ENCODE measurements at places on chromosomes 13 and 19.
A peak's percentile ranks its signal among the peaks of the same experiment; 100 is the strongest.

- no peak for DNase-seq
These were observed 786.4 kb upstream of the SLITRK1 start for GRCh38 chr13:84668637-84669036.

- no peak for DNase-seq
These were observed 12.1 kb upstream of the CEACAM3 start for GRCh38 chr19:41784312-41784711.

DNA sequence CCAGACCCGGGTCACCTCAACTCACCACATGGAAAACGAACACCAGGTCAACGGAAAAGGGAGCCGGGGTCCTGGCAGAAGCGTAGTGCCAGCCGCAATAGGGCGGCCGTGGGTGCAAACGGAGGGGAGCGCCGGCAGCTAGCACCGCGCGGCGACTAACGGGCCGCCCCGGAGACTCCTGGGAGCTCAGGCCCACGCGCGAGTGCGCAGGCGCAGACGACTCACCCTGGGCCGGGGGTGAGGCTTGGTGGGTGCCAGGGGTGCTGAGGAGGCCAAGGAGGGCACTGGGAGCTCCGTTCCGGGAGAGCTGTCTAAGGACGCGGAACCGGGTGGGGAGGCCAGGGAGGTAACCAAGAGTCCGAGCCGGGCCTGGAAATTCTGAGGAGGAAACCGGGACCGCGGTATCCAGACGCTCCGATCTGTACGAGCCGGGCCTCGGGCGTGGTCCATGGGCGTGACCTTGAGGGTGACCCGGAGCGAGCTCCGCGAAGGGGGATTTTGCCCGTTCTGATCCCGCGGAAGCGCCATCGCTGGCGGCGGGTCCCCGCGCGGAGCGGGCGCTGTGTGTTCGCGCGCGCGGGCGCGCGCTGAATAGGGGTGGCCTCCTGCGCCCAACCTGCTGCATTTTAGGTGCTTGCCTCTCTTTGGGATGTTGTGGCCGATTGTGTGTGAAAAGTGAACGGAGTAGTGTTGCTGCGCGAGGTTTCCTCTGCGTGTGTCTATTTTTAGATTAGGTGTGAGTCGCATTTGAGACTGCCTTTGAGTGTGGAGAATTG is at the start of gene ZNF382:
ZNF382 (plus strand) TSS at position 213 of the 776 bp plus-strand sequence. CDS start 4,602 bp downstream, outside the sequence.
- DNase-seq, result peak; percentile 2

DNA sequence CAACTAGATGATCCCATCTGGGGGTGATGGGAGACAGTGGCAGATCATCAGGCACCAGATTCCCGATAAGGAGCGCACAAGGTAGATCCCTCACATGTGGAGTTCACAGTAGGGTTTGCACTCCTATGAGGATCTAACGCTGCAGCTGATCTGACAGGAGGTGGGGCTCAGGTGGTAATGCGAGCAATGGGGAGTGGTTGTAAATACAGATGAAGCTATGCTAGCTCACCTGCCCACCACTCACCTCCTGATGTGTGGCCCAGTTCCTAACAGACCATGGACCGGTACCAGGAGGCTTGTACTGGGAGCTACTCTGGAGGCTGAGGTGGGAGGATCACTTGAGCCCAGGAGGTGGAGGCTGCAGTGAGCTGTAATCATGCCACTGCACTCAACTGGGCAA is 34.8 kb downstream of the VAV1 start:
- no peak for DNase-seq

DNA sequence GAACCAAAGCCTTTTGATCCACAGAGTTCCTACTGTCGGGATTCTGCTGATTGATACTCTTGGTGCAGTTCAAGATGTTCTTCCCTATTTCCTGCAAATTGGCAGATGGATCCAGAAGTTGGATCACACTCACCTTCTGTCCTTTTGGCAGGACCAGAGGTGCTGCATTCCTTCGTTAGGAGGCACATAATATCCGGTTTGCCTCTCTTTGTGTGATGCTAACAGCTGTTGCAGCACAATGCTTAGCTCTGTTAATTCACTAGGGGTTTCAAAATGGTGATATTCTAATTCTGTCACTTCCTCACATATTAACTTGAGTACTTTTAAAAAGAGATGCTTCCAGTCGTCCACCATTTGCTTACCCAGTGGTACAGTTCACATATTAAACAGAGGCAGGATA is 15.2 kb upstream of the CHST8 start:
- DNase-seq, result no peak

GRCh38 chr13:94346261-94347019 is 133.0 kb downstream of the DCT start:
- no peak for DNase-seq

- no peak for DNase-seq
These were observed 3.0 kb upstream of the SLC6A16 start for GRCh38 chr19:49327878-49328544.

DNA sequence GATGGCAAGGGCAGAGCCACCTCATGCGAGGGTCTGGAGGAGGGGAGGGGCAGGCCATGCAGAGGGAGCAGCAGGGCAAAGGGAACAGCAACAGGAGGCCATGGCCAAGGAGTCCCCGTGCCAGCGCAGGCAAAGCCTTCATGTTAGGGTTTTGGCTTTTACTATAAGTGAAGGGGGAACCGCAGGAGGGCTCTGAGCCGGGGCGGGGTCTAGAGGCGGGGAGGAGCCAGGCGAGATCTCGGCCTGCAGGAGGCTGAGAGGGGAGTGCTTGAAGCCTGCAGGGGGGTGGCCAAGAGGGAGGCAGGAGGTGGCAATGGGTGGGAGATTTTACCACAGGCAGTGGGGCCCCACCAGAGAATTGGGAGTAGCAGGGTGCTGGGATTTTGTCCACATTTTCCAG is 6.3 kb downstream of the ARHGAP33 start:
- DNase-seq, result no peak

DNA sequence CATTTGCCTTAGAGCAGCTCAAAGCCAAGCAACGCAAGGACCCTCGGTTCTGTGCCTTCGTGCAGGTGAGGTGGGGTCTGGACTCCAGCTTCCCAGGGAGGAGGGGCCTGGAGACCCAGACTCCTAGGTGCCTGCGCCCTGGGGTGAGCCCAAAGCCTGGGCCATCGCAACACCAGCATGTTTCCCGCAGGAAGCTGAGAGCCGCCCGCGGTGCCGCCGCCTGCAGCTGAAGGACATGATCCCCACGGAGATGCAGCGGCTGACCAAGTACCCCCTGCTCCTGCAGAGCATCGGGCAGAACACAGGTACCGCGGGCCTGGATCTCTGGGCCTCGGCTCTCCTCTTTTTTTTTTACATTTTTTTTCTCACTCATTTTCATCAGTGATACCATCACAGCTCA is 19.6 kb downstream of the ARHGEF1 start:
- DNase-seq, result no peak

DNA sequence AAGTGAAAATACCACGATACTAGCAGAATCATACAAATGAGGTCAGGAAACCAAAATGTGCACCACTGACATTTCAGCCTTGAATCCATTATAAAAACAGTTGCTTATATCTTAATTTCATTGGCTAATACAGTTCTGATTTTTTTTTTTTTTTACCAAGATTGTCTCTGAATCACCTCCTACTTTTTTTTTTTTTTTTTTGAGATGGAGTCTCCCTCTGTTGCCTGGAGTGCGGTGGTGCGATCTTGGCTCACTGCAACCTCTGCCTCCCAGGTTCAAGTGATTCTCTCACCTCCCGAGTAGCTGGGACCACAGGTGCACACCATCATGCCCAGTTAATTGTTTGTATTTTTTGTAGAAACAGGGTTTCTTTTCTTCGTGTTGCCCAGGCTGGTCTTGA is 270.2 kb downstream of the LMO7 start:
- no peak for DNase-seq

DNA sequence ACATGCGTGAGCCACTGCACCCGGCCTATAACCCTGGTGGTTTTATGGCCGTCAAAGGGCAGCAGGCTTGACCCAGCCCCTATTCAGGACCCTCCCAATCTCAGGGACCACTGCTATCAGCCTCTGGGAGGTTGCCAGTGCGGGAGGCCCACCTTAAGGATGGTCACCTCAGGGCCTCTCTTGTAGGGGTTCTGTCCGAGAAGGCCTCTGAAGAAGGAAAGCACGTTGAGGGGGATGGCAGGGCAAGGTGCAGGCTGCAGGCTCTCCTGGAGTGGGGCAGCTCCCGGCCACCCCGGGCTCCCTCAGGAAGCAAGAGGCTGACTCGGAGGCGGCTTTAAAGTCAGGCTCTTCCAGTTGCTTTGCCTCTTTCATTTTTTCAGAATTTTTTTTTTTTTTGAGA is 6.0 kb upstream of the GRTP1 start:
- DNase-seq, result no peak

GRCh38 chr19:7742575-7742974 is 4.8 kb downstream of the CD209 start:
- no peak for DNase-seq

DNA sequence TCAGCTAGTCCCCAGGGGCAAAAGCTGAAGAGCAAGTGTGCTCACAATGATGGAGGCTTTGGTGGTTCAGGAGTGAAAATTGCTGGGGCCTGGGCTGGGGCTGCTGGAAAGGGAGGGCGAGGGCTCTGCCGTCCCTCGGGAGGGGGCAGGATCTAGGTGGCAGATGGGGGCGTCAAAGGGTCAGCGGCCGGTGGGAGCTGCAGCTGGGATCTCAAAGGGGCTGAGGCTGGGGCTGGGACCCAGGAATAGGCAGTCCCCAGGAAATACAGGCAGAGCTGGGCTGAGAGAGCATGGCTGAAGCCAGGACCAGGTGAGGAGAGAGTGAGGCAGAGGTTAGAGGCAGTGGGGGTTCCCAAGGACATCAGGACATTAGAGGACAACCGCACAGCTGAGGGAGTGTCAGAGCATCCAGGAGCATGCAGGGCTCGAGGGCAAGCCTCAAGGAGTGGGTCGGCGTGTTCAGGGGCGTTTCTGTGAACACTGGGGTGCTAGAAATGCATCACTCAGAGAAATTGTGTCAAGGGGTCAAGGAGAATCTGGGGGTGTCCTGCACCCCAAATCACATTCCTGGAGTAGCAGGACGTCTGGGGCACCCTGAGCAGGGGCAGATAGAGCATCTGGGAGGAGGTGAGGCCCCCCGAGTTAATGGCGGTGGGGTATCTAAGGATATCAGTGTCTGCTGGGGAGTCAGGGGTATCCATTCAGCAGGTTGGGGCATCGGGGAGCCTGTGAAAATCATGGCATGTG is 1.2 kb upstream of the SYNE4 start:
- no peak for DNase-seq

DNA sequence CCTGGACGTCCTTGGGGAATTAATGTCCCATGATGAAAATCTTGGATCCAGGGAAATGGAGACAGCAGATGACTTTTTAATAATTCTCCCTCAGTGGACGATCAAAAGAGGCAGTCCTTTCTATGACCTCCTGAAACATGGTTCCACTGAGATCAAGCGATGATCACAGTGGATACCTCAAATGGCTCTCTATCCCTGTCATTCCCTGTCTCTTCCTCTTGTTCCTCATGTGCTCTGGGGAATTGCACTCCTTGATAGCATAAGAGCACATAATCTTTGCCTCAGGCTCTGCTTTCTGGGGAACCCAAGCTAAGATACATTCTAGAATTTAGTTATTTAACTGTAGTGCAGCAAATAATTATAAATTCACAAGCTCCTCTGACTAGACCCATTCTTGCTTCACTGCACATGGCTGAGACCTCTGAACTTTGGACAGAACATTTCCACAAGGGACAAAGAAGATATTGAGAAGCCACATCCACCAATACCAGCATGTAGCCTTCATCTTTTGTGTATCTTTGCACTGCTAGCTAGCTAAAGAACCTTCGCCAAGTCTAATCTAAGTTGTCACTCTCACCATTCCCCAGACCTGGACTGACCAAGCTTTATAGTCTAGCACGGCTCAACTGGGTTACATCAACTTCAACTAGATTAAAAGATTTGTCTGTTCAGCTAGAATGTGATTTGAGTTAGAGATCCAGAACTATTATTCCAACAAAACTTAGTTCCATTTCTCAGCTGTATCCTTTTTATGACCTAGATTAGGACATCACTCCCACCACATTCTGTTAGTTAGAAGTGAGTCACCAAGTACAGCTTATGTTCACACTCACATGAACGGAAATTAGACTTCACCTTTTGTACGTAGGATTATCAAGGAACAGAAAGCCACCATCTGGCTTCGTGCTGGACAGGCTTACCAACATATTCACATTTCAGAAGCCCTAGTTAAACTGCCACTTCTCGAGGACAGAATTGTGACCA is 142.7 kb downstream of the SUCLA2 start:
- no peak for DNase-seq

- DNase-seq, result no peak
These were observed 193.5 kb downstream of the ZNF536 start for GRCh38 chr19:30565636-30566035.

DNA sequence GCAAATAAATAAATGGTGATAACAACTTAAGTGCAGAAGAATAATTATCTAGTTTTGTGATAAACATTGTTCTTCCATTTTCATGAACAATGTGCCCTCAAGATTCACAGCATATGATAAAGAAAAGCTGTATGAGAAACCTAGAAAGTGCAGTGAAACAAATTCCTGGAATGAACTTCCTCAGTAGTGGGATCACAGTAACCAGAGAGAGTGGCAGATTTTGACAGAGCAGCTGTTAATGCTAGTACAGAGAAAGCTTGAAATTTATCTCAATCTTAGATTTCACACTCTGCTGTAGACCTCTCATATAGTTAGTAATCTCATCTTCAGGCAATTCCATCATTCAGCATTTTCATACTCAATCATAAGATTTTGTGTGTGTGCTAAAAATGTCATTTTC is 664.9 kb downstream of the PCDH9 start:
- no peak for DNase-seq

DNA sequence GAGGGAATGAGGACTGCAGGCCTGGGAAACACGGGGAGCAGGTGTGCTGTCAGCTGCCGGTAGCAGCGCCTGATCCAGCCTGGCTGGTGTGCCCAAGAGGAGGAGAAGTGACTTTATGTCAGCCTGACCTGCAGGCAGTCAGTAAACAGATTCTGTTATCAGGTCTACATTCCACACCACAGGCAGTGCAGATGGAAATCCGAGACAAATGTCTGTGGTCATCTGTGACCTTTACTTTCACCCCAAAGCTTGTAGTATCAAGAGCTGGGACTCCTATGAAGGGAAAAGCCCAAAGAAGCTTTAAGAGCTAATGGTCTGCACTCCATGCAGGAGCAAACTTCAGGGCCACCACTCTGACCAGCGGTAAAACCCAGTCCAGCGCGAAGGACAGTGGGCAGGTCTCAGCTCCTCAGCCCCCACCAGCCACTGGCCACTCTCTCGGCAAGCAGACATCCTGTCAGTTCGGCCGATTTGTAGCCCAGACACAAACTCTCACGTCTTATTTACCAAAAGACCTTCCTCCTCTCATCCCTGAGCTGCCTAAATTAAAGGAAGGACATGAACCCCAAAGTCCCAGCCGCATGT is 7.7 kb downstream of the EPS15L1 start:
- DNase-seq, result no peak

DNA sequence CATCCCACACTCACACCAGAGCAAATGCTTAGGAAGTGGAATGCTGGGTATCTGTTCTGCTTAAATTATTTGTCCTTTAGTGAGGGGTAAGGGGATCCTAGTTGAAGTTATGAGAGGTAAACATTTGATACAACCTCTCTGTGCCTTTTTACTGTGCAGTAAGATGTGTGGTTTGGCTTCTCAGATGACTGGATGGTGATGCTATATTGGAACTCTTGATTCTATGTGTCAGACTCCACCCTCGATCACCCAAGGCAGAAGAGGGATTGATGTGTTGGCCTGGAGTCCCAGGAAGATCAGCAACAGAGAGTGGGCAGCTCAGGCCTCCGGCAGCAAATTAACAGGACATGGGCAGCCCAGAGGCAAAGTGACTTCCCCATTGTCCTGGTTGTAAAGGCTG is 66.7 kb downstream of the SIPA1L3 start:
- no peak for DNase-seq
